ENCODE measurements at places on chromosomes 6 and 20. TPM values are rescaled to one million over a fixed set of nuclear protein-coding genes. Genes with fewer than 3 reads are reported as not detected.

Gene KCNB1
- total RNA-seq = not detected

GRCh38 chr20:34997131-34997561 lies 41.5 kb downstream of the MYH7B start:
- no peak for DNase-seq

- no peak for DNase-seq
Measured at GRCh38 chr20:14956538-14956937, 619.1 kb upstream of the FLRT3 start.

DNA sequence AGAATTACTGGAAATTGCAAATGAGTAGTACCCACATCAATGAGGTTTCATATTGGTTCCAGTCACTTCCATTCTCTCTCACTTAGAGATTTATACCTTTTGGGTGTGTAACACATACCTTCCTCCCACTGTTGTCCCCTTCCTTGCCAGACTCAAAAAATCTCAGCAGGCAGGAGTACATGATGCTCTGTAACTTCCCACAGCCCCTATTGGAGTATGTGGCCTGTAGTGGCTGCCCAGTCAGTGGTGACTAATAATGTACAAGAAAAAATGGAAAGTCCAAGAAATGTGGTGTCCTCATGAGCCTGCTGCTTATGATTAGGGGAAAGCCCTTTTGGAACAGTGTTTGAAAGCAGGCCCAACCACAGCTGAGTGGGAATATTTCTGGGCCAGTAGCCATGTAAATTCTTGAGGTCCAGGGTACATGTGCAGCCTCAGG lies 312.0 kb downstream of the ZFAND3 start:
- peak; percentile 17 for DNase-seq

Gene DUSP15
- total RNA-seq = not detected

GRCh38 chr6:151160929-151161757 lies 78.6 kb upstream of the AKAP12 start:
- no peak for DNase-seq

DNA sequence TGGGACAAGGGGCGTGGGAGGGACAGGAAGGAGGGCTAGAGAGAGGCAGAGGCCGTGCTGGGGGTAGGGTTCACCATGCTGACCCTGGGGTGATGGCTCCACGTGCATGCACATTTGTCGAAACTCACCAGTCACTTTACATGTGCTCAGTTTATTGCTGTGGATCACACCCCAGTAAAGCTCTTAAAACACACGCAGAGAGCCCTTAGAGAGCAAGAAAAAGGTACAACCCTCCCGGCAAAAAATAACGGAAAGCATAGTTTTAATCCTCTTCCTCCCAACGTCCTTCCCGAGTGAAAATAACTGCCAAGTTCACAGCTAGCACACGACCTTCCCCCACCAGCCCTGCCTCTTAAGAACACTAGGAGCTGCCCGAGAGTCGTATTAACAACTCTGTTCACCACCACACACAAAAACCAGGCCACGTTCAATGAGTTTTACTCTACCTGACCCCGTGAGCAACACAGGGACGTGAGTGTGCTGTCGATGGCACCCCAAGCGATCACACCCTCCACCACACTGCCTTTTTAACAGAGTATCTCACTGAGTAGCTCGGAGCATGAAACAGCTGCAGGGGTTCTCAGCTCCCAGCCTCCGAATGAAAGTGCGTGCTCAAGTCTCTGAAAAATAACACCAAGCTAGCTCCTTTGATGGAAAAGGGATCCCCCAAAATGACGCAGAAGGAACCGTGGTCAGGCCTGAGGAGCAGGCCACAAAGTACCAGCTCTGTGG lies 39.7 kb downstream of the TAF4 start:
- DNase-seq = peak; percentile 48

GRCh38 chr20:51800060-51800871 lies 2.1 kb downstream of the SALL4 start:
- peak; percentile 78 for DNase-seq

Gene TPBG
- not detected for total RNA-seq

Gene STK38
- total RNA-seq = 23.4 TPM

Gene ARMH2
- total RNA-seq = 0.40 TPM

Gene LRP11
- total RNA-seq = 1.9 TPM

Gene IRF4
- total RNA-seq = 439 TPM

GRCh38 chr6:157049133-157049532 lies 272.0 kb downstream of the ARID1B start:
- no peak for DNase-seq

- DNase-seq = no peak
Measured at GRCh38 chr6:113881478-113881980, 24.4 kb downstream of the MARCKS start.

Gene CRISP2
- not detected for total RNA-seq

- no peak for DNase-seq
Measured at GRCh38 chr6:76592566-76592965, 520.1 kb upstream of the IMPG1 start.

Gene RGL2
- total RNA-seq = 24.2 TPM

- DNase-seq = no peak
Measured at GRCh38 chr6:149354009-149354408, 36.5 kb downstream of the TAB2 start.

- peak; percentile 3 for DNase-seq
Measured at GRCh38 chr6:169371344-169372127, 117.9 kb upstream of the THBS2 start.
